SJCRH30 (cell line): ENCODE measurements at places on chromosomes 1 and 21. TPM values are rescaled to one million over a fixed set of nuclear protein-coding genes. Genes with fewer than 3 reads are reported as not detected.

GRCh38 chr1:98839840-98840239 lies 164.8 kb downstream of the PLPPR5 start:
- DNase-seq: no peak

MSH4 gene
- total RNA-seq: 0.05 and 0.06 TPM in 2 replicates

PSMG1 gene
- 134 and 135 TPM in 2 replicates for total RNA-seq

GRCh38 chr1:46204406-46204742 lies 1.2 kb downstream of the LURAP1 start:
- DNase-seq: no peak

DNA sequence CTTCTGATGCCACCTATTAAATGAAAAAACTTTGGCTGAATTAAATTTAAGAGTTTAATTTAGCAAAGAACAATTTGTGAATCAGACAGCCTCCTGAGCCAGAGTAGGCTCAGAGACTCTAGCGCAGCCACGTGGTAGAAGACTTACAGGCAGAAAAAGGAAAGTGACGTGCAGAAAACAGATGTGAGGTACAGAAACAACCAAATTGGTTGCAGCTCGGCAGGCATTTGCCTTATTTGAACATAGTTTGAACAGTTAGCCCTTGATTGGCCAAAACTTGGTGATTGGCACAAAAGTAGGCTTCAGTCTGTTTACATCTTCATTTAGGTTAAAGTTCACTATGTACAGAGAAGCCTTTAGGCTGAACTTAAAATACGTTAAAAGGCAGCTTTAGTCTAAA lies 22.9 kb downstream of the TCP10L start:
- no peak for DNase-seq

PRAMEF6 gene
- total RNA-seq: not detected in 2 replicates

DNA sequence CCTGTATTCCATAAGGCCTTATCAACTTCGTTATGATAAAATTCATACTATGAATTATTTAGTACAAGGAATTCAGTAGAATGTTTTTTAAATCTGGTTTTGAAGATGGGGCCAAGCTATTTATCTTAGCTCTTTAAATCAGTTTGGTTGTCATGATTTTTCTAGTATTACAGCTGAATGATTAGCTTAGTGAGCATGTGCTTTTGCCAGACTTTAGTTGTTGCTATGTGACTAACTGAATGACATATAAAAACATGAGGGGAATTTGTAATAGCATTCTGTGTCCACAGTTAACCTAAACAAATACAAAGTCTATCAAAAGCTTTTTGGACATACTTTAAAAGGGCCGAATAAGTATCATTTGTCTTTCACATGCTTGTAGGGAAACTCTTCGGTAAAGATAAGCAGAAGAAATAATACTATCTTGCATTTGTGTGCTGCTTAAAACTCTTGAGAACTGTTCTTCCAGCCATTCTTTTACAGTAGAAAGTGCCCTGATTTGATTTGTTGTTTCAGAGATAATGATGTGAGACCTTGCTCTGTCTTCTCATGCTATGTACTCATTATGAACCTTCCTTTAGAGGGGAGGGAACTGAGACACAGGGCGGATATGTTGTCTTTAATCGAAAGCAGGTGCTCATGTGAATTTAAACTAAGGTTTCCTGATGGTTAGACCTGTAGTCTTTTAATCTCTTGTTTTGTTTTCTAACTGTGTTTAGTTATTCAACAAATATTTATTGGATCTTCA lies 18.8 kb downstream of the NEK7 start:
- DNase-seq: no peak

- no peak for DNase-seq
Measured at GRCh38 chr1:64909031-64909430, 57.3 kb downstream of the JAK1 start.

TBX19 gene
- 0.79 and 1.1 TPM in 2 replicates for total RNA-seq

GRCh38 chr1:208423526-208423925 lies 179.3 kb upstream of the PLXNA2 start:
- no peak for DNase-seq

DNA sequence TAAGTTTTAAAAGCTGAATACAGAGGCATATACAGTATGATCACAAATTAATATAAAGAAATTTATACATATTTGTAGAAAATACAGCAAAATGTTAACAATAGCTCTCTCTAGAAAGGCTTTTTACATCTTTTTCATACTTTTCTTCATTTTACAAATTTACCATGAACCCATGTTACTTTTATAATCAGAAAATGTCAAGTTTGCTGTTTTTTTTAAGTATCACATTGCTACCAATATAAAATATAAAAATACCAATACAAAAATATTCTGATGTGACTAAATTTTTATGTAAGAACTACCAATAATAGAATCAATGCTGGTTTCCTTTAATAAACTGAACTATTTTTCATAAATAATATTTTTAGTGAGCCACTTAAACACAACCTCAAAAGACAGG lies 84.4 kb upstream of the TTC39A start:
- DNase-seq: no peak
